ENCODE measurements at places on chromosomes 7 and 10.

DNA sequence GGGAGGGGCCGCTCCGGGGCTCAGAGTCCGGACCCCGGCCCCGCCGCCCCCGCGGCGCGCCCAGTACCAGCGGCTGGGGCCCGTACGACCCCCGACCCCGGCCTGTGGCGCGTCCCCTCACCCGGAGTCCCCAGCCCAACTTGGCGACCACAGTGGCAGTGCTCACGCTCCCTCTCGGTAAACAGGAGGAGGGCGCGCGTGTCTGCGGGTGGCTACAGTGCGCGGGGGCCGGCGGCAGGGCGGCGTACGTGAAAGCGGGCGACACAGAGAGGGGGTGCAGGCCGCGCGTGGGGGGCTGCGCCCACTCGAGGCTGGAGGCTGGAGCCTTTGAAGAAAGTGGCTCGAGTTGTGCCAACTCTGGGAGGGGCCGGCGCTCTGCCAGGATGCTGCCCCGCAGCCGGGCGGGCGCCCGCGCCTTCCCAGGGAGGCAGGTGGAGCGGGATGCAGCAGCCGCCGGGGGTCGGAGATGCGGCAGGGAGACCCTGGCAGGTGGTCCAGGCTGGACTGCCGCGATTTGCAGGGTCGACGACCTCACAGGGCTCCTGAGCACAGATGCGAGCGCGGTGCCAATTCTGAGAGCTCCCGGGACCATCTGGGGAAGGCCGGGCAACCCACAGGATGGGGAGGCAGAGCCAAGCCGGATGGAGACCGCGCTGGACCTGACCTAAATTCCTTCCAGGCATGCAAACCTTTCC is 655 bp downstream of the PTPRE start:
- no peak for DNase-seq

GRCh38 chr10:131683941-131684340 is 216.9 kb upstream of the PPP2R2D start:
- no peak for DNase-seq

DNA sequence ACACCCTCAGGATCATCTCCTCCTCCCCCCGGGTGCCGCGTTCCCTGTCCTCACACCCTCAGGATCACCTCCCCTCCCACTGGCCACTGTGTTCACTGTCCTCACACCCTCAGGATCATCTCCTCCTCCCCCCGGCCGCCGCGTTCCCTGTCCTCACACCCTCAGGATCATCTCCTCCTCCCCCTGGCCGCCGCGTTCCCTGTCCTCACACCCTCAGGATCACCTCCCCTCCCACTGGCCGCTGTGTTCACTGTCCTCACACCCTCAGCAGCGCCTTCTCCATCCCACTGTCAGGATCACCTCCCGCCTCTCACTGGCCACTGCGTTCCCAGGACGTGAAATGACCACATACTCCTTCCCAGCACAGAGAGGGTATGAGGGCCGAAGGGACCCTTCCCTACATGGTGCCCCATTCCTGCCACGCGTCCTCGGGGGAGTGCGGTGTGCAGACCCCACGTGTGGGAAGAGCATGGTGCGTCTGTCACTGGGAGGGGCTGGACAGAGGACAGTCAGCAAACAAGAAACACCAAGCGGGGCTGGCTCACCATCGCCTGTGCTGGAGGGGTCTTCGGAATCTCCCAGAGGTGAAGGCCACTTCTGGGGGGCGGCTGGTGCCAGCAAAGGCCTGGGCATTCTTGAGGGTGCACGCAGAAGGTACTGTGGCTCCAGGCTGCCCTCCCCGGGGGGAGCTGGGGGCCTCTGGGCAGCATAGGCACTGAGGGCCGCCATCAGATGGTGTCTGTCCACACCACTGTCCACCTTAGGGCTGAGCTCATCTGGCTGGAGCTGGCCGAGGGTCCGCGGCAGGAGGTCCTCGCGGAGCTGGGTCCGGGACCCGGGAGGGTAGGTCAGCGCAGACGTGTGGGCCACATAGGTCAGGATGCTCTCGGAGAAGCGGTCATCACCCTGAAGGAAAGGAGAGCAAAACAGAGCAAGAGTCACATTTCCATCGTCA is 421.0 kb downstream of the PTPRN2 start:
- no peak for DNase-seq

DNA sequence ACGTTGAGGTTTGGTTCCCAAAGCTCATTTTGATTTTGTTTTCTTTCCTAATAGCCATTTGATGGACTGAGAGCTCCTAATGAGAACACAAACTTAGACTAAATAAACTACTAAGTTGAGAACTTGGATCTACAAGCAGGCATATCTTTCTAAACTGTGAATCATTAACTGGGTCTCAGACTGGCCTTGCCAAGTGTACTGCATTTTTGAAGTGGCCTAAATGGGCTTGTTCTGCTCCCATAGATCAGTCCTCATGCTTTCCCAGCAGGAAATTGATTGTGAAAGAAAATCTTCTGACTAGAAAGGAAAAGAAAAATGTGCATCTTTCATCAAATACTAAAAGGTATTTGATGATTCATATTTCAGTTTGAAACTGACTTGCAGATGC is 46.7 kb upstream of the RBM33 start:
- DNase-seq = no peak

DNA sequence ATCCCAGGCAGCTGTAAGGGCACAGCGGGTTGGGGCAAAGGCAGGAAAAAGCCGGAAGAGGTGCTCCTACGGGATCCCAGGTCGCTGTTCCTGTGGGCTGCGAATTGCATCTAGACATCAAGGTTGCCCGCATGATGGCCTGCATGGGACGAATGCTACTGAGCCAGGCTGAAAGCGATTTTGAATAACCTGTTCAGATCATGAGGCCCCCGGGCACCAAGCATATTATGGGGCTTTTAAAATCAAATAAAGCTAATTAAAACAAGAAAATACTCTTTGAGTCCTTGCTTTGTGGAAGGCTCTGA is 37.1 kb downstream of the CAMK2B start:
- no peak for DNase-seq

DNA sequence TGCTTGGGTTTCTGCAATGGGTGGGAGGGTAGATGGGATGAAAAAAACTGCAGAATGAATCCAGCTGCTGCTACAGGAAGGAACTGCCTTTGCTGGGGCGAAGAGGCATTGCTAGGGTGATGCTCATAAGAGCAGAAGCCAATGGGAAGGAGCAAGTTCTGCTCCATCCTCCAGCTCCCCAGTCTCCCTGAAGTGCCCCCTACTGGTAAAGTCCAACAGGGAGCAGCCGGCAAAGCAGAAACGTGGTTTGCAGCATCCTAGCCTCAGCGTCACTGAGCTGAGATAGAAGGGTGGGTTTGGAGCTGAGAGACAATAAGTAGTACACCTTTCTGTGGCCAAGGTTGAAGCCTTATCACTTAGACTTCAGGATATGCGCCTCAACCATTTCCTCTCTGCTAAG is 220.5 kb downstream of the CCSER2 start:
- DNase-seq = peak; percentile 21

DNA sequence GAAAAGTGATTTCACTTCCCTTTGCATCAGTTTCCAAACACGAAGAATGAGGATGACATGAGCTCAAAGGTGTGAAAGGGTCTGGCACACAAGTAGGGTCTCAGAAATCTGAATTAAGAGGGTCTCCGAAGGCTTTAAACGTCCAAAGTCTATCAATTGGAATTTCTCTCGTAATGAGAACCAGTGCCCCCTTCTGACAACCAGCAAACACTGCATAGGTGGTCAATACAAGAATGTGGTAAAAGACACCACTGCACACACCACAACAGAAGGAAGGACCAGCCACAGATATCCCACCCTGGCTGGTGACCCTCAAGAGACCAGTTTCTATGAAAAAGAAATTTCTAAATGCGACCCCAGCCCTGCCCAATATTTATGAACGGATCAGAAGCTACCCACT is 78.1 kb downstream of the CALN1 start:
- DNase-seq = no peak

GRCh38 chr10:80137920-80138319 is 5.4 kb downstream of the PLAC9 start:
- no peak for DNase-seq

DNA sequence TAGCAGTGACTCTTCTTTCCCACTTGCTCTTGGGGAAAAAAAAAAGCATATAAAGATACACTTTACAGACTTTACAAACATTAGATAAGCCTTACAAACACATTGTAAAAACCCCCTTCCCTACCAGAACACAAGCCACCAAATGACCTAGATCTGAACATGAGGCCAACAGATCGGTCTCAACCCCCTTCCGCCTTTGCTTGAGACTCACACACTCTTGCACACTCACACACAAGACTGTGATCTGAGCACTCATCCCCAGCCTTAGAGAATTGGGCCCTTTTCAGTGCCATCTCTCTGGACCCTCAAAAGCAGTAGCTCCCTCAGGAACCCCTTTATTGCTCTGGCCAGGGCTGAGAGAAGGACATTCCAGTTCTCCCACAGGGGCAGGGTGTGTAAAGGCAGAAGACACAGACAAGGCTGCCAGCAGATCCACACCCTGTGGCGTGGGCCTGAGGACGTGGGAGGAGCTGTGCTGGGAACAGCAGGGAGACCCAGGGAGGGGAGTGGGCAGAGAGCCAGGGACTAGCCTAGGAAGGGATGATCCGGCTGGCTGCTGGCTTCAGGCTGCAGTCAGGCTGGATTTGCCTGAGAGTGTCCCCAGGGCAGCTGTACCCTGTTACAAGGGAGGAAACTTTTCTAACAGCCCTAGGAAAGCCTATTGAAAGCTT is 206.7 kb downstream of the KIAA1217 start:
- no peak for DNase-seq

GRCh38 chr7:148447221-148447849 is 143.2 kb upstream of the C7orf33 start:
- no peak for DNase-seq

DNA sequence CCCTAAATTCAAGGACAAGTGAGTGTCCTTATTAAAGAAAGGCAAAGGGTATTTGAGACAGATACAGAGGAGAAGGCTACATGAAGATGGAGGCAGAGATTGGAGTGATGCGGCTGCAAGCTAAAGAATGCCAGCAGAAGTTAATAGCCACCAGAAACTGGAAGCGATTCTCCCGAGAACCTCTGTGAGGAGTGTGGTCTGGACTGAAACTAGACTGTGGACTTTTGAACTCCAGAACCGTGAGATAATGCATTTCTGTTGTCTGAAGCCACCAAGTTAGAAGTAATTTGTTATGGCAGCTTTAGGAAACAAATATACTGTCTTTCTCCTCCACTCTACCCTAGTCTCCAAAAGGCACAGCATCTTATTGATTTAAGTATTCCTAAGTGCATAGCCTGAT is 80.3 kb upstream of the CREB5 start:
- DNase-seq = no peak

- DNase-seq = no peak
These were observed 152.0 kb downstream of the SLC16A9 start for GRCh38 chr10:59557642-59558041.

- DNase-seq = peak; percentile 19
These were observed at the start of gene PARD3 for GRCh38 chr10:34815185-34816084. Gene PARD3 (minus strand): TSS chr10:34815296. CDS start chr10:34814995, 301 bp downstream.

Measured in OCI-M1 (cell line).